Testis (tissue), 5 donors: ENCODE measurements at places on chromosomes 16 and 17. TPM values are rescaled to one million over a fixed set of nuclear protein-coding genes. Genes with fewer than 3 reads are reported as not detected.

- no peak for DNase-seq
These were observed 394 bp upstream of the PRM3 start for GRCh38 chr16:11273721-11274324.

Gene COPS3
- 128 TPM for total RNA-seq

Gene HS3ST2
- 0.87 TPM for total RNA-seq

DNA sequence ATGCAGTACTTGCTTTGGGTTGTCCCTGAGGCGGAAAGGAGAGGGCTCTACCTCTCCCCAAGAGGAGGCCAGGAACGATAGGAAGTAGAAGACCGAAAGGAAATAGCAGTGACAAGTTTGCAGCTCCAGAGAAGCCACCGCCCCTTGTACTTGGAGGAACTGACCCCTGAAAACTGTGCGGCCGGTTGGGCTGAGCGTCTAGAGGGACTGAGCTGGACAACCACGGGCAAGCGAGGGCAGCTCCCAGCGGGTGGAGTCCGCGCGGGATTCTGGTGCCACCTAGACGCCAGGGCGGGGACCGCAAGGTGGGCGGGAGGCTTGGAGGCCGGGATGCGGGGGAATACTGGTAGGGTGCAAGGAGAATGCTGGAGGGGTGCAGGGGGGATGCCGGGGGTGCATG, 1.3 kb upstream of the SLC6A4 start:
- peak; percentile 59 for DNase-seq

DNA sequence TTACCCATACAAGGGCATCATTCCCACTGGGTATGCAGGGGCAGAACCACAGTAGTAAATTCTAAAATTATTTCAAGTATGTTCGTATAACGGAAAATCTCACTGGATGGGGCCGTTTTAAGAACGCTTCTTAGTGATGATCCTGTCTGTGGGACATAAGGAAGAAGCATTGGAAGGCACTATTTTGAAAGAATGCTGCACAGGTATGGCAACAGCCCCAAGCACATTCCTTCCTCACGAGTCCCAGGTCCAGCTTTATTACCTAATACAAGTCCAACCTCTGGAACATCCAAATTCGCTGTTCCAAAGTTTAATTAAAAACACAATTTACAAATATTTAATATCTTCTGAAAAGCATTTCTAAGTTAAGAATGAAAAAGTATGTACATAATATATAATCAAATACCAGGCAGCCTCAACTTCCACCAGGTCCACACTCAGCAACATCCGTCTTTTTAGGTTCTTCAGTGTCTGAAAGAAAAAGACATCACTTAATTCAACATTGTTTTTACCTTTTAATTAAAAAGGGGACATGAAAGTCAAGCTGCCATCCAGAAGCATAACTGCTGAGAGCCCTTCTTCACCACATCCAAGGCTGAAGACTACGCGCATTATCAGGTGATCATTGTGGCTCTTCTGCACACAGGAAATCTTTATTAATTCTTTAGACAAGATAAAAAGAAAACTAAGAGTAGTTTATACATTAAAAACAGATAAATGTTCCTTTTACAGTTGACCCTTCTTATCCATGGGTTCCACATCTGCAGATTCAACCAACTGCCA, 49.8 kb downstream of the BRD7 start:
- DNase-seq: no peak

DNA sequence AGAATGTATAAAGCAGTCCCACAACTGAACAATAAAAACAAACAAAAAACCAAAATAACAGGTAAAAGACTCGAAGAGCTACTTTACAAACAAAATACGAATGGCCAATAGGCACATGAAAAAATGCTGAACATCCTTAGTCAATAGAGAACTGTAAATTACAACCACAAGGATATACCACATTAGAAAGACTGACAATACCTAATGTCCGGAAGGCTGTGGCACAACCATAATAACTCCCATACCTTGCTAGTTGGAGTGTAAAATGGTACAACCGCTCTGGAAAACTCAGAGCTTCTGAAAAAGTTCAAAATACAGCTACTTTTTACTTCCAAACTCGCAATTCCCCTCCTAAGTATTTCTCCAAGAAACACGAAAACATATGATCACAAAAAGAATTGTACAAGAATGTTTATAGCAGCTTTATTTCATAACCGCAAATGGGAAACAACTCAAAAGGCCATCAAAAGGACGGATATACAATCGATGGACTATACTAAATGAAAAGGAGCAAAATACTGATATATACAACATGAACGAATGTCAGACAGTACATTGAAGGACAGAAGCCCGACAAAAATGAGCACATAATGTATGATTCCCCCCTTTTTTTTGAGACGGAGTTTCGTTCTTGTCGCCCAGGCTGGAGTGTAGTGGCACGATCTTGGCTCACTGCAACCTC, 2.3 kb downstream of the TP53 start:
- DNase-seq: no peak

Gene TAT
- 2.9 TPM for total RNA-seq

Gene ADAD2
- total RNA-seq: 98.4 TPM

Gene MT1M
- 3.7 TPM for total RNA-seq

DNA sequence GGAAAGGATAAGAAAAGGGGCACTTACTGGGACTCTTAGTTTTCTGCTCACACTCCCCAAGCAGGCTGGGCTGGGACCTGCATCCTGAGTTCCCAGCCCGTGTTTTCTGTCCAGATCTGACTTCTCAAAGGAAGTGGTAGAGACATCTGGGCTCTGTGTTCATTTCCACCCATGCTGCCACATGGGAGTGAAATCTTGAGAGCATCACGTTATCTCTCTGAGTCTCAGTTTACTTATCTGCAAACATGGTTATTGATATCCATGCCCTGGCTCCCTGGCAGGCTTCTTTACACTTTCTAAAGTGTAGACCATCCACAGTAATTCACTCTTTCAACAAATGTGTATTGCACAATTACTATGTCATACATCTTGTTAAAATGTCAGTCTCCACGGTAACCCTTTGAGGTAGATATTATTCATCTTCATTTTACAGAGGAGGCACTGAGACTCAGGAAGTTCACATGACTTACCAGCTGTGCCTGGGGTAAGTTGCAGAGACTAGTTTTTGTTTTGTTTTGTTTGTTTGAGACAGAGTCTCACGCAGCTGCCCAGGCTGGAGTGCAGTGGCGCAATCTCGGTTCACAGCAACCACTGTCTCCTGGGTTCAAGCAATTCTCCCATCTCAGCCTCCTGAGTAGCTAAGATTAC, 3.4 kb downstream of the ZNF688 start:
- DNase-seq: no peak

DNA sequence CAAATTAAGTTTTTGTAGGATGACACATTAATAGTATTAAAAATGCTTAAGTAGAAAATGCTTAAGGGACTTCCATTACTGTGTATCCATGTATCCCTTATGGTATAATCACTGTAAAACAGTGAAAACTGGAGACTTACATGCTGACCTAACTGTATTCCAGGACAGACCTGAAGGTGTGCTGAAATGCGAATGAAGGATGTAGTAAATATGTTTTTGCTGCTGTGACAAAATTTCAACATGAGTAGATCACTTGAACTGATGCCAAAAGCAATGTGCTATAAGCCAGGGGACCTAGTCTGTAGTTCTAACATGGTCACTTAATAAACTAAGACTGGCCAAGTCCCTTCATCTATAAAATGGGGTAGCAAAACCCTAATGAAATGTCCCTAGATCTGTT, 142.0 kb upstream of the CORO6 start:
- DNase-seq: no peak

- no peak for DNase-seq
These were observed 10.1 kb downstream of the FADS6 start for GRCh38 chr17:74883241-74883745.

DNA sequence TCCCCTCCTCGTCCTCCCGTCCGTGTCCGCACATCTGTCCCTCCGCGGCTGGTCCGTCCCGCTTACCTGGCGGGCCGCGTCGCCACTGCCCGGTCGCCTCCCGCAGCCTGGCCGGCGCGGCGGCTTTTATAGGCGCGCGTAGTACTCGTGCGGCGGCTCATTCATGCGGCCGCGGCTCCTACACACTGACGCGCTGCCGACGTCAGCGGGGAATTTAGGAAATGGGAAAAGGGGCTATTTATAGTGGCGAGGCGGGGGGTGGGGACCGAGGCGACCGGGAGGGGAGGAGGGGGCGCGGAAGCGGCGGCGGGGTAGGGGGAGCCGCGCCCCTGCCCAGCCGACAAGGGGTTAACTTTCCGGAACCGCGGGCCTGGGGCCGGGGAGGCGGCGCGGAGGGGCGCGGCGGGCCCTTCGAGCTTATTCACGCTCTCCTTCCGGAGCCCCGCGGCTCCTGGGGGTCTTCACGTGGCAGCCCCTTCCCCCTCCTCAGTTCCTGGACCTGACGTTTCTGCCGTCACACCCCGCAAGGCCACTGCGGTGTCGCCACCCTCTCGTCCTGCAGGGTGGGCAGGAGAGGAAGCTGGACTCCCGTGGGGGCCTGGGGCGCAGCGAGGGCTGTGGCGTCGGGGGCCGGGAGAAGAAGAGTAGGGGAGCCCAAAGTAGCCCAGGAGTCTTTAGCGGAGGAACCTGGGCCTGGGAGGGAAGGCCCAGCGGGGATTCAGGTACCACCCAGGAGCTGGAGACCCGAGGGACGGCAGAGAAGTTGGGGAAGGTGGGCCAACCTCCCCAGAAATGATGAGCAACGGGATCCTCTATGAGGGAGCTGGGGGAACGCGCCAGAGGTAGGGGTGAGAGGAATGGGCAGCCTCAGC, 3.6 kb upstream of the HIC1 start:
- no peak for DNase-seq

DNA sequence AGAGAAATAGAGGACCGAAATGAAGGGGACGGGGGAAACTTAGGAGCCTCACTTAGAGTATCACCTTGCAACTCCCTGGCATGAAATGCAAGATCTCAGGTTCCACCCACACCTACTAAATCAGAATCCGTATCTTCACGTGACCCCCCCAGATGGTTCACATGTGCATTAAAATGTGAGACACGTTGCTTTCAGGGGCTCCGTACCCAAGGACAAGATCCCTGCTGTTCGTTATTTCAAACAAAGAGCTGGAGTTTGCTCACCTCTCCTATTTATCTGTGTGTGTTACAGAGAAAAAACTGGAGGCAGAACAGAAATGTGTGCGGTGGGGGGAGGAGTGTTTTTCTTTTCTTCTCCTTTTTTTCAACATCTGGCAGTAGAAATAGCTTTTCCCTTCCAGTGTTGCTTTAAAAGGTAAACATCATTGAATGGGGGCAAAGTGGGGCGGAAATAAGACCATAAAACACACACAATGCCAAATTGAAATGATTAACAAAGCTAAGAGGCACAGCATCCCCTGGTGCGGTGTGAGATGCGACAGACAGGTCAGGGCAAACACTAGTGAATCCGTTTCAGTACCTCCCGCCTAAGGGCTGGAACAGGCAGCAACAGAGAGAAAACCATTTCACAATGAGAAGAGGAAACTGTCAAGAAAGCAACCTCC, 145.4 kb downstream of the SOX9 start:
- DNase-seq: no peak

Gene MMP28
- total RNA-seq: 179 TPM

- no peak for DNase-seq
These were observed 17.3 kb upstream of the LASP1NB start for GRCh38 chr17:38907930-38908675.

DNA sequence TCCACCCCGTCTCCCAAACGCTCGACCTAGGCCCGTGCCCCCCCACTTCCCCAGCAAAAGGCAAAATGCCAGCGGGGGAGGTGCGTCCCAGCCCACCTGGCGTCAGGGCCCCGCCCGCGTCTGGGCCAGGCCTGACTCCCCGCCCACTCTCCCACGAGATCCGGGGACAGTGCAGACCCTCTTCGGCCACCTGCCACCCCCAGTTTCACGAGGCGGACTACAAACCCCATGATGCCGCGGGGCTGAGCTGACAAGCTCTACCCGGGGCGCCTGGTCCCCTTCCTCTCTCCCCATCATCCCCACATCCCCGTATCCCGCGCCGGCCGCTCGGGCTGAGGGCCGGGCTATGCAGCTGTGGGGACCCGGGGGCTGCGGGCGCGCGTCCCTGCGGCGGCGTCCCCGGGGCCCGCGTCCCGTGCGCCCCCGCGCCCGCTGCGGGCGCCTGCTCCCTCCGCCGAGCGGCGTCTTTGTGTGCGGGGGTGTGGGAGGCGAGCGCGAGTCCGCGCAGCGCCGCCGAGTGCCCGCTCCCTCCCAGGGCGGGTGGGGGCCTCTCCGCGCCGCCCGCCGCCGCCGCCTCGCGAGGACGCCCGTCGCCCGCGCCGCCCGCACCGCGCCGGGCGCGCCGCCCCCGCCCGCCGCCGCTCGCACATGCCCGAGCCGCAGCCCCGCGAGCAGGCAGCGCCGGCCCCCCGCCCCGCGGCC, at the start of gene ANKRD13B:
Gene ANKRD13B (plus strand): TSS at position 283 of the 702 bp plus-strand sequence. CDS start 490 bp downstream, outside the sequence.
- peak; percentile 82 for DNase-seq

Gene PYY
- not detected for total RNA-seq

DNA sequence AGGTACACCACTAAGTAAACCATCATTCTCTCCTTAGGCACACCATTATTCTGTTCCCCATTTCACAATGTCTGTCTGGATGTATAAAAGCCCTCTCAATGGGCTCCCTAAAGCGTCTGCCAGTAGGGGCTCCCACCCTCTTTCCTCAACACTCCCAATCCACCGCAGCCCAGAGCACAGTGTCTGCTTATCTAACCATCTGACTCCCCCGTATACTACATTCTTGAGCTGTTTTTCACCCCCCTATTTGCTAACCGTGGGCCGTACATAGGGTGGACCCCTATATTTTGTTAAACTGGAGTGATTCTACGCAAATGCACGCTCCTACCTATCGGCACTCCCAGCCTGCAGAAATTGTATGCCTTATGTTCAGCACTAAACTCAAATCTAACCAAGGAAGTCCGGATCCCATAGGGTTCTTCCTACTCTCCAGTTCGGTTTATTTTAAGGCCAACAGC, 685 bp upstream of the PSMD3 start:
- DNase-seq: peak; percentile 19

DNA sequence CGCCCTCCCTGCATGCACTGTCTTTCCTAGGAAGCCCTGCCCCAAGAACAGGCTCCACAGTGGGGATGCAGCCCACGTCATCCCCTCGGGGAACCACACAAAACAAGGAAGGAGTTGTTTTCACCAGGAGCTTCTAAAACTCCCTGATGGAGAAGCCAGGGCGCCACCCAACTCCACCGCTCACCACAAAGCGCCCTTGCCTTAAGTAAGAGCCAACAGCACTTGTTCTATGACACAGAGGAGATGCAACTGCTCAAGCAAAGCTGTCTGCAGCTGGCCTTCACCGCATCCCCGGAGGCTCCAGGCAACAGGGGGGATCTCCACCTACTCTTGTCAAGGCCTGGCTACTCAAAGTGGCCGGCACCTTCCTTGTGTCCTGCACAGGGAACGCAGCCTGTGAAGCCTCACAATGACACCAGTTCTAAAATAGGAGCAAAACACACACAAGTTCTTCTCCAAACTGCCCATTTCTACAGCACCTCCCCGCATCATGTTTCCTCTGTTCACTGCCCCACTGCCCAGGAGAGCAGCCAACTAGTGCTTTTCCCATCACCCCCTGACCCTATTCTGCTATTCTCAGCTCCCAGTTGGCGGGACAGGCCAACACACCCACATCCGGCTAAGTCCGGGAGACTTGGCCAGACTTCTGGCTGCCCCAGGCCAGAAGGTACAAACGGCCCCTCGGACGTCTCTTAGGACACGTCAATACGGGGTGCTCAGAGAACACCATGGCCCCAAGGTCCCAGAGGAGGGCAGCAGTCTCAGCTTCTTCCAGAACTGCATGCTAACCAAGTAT, 24.2 kb downstream of the MPG start:
- DNase-seq: peak; percentile 64

Gene CLEC18C
- 7.9 TPM for total RNA-seq

Gene TNFRSF17
- total RNA-seq: 3.2 TPM

Gene FOXJ1
- 22.9 TPM for total RNA-seq

- no peak for DNase-seq
These were observed 8.4 kb downstream of the KRT39 start for GRCh38 chr17:40958086-40958953.

GRCh38 chr17:40936437-40936971, 942 bp downstream of the KRT23 start:
- DNase-seq: no peak

Gene TBC1D3G
- total RNA-seq: 14.6 TPM
